M059J (cell line): ENCODE measurements at places on chromosomes 1 and 21.

DNA sequence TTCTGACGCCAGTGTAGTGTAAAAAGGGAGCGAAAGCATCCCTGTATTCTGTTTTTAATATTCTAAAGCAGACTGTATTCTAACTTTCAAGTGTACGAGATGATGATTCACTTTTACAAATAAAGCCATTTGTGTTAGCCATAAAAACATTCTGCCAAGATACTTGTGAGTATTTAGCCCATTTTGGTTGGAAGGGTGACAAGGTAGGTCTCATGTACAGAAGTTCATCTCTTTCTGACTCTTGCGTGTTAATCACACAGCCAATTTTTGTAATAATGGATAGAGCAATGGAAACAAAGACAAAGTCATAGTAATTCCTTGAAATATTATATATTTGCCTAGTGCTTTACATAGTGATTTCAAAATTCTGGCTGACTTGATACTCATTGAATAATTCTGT lies 125.3 kb upstream of the GREM2 start:
- DNase-seq: peak; percentile 73

GRCh38 chr1:61842036-61842435 lies 99.8 kb downstream of the PATJ start:
- DNase-seq: no peak

DNA sequence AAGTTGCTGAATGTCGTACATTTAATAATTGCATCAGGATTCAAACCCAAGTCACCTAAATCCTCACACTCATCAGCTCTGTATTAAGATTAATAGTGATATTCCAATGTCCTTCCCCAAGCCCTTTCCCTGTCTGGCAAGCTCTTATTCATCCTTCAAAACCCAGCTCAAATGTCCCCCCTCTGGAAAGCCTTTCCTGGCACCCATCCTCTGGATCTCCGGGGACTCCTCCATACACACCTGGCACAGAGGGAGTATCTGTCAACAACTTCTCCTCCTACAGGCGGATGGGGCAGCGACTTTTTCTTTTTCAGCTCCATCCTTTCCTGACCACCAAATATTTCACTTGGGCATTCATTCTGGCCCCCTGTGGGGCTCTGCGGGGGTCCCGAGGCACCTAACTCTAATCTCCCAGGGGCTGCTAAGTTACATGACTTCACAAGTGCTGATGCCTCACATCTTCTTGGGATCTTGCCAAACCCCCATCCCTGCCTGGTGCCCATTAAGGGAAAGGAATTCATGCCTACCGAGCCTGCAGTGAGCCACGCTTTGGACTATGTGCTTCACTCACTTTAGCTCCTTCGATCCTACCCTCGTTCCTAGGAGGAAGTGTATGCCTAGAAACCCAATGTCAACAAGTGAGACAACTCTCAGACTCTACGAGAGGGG lies 15.2 kb downstream of the TINAGL1 start:
- peak; percentile 95 for DNase-seq

DNA sequence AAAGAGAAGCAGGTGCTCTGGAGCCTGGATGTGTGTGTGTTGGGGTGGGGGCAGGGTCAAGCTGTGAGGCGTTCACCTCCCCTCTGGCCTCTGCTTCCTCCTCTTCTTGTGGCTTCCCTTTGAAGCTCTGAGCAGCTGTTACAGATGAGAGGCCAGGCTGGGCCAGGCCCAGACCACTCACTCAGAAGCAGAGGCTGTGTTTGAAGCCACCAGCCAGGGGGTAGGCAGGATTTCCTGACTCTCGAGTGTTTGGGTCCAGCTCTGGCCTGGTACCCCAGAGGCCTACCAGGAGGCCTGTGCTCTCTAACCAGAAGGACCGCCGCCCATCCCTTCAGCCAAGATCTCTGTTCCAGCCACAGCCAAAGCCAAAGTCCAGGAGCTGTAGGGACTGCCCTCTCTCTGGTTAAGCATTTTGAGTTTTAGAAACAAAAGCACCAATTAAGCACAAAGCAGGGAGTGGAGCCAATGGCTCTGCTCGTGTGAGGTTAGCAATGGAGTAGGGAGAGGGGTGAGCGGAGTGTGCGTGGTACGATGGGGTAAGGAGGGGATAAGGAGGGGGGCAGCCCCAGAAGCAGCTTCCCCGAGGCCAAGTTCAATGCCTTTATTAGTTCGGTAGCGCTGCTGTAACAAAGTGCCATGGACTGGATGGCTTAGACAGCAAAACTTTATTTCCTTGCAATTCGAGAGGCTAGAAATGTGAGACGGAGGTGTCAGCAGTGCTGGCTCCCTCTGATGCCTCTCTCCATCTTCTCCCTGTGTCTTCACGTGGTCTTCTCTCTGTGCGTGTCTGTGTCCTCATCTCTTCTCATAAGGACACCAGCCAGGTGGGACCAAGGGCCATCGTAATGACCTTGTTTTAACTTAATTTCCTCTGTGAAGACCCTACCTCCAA lies 20.5 kb downstream of the RCSD1 start:
- DNase-seq: no peak

- no peak for DNase-seq
Measured at GRCh38 chr1:213380865-213381264, 329.8 kb downstream of the RPS6KC1 start.

DNA sequence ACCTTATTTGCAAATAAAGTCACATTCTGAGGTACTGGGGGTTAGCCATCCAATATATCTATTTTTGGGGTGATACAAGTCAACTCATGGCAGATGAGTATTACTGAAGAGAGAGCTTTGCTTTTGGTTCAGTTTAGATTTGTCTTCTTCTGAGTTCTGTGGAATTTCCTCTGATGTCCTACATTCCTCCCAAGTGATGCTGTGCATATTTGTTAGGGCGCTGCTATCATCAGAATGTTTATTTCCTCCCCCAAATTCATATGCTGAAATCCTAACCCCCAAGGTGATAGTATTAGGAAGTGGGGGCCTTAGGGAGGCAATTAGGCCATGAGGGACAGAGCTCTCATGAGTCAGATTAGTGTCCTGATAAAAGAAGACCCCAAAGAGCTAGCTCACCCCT lies 96.2 kb upstream of the WLS start:
- no peak for DNase-seq

GRCh38 chr1:65953170-65953569 lies 160.5 kb downstream of the PDE4B start:
- DNase-seq: no peak

GRCh38 chr1:20183616-20184271 lies 2.2 kb upstream of the UBXN10 start:
- no peak for DNase-seq

DNA sequence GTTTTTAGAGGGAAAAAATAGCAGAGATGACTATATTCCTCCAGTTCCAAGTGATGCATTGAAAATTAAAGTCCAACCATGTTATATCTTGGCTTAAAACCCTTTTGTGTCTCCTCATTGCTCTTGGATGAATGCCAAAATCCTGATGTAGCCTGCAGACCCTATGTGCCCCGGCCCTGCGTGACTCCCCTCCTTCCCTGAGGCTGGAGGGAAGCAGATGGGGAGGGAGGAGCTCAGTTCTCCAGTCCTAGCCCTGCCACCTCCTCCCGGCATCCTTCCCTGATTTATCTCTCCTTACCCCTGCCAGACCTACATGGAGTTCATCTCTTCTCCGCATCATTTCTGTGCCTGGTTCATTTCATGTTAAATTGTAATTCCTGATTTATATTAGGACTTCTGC lies 397.4 kb downstream of the PTPRU start:
- no peak for DNase-seq

DNA sequence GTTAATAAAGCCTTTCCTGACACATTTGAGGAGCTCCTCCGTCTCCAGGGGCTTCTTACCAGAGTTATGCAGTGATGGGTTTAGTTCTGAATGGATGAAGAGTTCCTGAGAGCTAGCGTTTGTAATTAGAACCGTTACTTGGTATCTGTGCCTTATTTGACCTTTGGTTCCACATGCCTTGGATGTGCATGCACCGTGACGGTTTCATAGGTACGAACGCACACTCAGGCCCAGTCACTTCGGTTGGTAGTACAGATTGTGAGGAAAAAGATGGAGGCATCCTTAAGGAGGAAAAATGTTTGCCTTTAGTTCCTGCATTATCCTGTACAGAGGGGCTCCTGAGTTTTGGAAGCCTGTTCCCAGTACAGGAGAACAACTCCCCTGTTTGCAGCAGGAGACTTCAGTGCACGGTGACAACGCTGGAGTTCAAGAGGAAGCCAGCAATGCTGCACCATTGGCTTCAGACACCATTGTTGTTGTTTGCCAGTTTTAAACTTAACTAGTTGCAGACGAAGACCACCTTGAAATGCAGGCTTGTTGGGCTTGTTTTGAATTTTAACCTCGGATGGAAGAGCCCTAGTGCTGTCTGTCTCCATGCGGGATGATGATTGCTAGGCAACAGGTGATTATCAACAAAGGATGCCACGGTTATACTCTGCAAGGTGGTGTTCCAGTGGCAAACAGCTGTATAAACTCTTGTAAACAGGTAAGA lies 8.2 kb downstream of the RBM15 start:
- DNase-seq: no peak

DNA sequence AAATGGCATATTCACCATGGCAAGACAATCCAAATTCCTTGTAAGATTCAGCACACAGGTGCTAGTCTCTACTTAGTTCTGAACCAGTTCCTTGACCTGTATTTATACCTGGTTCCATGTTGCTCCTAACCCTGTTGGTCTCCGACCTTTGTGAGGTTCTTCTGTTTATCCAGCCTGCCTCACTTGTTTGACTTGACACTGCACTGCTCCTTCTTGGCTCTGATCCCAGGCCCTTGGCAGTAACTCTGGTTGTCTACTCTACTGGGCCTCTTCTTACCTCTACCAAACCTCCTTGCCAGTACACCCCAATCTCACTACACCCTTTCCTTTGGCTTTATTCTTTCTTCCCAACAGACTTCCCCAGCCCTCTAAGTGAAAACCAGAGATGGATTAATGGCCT lies 419.4 kb upstream of the USP24 start:
- no peak for DNase-seq

- DNase-seq: no peak
Measured at GRCh38 chr1:16302709-16303627, 49.3 kb downstream of the FBXO42 start.

DNA sequence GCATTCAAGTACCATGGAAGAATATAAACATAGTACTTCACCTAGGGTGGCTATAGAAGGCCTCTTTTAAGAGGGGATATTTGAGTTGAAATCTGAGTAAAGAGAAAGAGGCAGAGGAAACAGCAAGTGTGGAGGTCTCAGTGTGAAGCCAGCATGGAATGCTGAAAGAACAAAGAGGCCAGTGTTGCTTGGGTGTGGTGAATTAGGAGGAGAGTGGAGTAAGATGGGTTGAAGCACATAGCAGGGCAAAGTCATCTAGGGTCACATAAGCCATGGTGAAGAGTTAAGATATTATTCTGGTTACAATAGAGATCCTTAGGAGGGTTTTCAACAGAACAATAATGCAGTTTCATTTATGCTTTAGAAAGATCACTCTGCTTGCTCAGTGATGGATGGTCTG lies 37.5 kb downstream of the C1orf141 start:
- no peak for DNase-seq

DNA sequence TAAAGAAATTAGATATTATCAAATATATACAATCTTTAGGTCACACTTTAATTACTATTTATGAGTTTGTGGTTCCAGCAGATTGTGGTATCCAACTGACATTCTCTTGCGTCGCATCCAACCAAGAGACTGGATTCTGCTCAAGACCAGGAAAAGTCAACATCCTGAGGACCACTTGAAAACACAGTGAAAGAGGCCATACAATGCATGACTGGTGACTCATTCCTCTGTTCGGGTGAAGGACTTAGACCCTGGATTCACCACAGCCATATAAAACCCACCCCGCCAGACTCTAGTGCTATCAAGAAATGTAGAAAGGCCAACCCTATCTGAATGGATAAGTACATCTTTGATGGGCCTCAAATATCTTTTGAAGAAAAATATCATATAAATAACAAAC lies 14.5 kb upstream of the CFHR4 start:
- no peak for DNase-seq

- no peak for DNase-seq
Measured at GRCh38 chr1:103937763-103938357, 188.2 kb downstream of the AMY1C start.

DNA sequence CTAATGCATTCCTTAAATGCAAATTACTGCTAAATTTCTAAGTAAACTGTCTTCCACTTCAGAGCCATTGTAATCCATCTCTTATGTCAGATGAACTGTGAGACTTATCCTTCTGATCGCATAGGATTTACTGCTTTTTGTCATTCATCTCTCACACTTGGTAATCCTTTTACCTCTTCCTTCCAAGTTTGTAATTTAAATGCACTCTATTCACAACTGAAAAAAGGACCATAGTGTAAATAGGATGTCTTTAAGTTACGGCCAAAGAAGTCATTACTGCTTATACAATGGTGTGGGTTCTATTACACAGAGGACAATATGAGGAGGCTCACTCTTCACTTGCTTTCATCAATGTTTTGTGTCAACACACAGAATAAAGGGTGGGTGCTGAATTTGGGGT lies 393.3 kb downstream of the PTBP2 start:
- no peak for DNase-seq

DNA sequence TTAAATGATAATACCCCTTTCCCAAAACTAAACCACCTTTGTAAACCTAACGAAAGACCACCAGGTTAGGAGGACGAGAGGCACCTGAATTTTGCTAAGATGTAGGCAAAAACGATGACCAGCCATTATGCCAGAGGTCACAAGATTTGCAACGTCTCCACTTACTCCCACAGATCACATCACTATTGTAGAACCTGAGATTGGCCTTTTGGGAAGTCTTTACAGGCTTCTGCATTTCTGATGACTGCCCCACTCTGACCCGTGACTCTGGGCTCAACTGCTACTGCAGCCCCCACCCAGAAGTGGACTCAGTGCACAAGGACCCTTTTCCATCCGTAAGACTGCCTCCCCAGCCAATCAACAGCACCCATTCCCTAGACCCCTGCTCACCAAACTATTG lies 36.4 kb upstream of the COL6A2 start:
- no peak for DNase-seq

DNA sequence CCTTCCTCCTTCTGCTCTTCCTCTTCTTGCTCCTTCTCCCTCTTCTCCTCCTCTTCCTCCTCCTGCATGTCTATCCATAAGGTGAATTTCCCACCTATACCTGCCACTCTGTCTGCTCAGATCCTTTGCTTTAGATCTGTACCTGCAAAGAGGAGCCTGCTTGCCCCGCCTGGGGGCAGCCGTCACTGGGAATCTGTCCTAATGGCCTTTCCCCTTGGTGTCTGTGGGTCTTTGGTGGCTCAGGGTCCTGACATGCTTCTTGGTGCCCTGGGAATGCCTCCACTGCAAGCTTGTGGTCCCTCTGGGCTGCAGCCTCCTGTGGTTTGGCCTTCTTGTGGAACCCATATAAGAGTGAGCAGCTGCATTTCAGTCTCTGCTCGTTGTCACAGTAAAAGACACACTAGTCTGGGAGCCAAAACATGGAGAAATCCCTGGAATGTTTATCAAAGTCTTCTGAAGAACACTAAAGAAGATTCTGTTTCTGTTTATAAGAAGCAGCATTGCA lies 79.5 kb upstream of the CSF3R start:
- DNase-seq: no peak

GRCh38 chr1:3821004-3821403 lies 24.7 kb upstream of the LRRC47 start:
- no peak for DNase-seq

- peak; percentile 61 for DNase-seq
Measured at GRCh38 chr1:169121146-169121923, 14.8 kb downstream of the ATP1B1 start.
